ENCODE measurements at places on chromosomes 12 and 14.

DNA sequence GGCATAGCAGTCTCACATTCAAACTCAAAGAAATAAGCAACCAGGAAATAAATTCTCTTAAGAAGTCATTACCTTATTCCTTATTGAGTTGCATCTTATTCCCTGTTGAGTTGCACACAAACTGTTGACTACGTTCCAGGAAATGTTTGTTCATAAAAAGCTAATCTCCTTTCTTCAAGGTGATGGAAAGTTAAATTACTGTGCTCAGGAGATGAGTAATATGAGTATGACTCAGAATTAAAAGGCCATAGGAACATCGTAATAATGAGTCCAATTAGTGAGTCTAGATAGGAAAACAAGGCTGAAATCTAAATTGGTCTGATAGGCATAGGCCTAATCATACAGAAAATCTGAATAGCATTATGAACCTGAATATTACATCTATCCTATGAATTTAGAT lies 203.1 kb downstream of the SLC2A13 start:
- DNase-seq: no peak

DNA sequence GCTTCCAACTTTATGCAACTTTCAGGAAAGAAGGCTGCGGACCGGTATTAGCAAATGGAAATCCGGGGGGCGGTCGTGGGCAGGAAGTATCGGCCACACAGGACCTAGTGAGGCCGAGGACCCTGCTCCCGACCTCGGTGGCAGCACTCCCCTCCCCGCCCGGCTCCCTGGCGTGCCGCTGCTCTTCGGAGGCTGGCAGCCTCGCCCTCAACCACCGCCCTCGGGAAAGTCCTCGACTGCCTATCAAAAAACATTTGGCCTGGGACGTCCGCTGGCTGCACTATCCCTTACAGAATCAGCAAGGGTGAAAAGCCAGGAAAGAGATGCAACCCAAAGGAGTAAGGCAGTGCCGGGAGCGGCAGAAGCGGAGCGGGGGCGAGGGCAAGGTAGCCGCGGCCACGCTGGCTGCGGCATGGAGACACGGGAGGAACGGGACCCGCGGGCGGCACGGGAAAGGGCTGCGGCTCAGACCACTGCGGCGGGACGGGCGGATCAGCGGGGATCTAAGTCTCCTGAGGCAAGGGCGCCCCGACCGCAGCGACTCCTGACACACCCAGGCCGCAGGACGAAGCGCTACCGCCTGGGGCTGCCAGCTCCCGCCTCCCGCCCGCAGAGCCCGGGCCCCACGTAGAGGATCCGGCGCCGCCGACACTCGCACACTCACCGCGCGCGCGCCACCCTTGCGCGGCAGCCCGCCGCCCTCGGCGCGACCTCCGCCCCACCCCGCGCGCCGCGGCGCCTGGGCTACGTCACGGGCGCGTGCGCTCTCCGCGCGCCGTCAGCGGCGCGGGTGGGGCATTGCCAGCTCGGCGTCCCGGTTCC lies at the start of the genes BBOF1 and ENTPD5:
Gene BBOF1 (plus strand): TSS at position 764 of the 822 bp plus-strand sequence. CDS start 130 bp downstream, outside the sequence.
Gene ENTPD5 (minus strand): TSS at position 703 of the 822 bp plus-strand sequence. CDS start 31,186 bp downstream, outside the sequence.
- DNase-seq: peak; percentile 68

GRCh38 chr14:57583396-57583795 lies 89.7 kb upstream of the CCDC198 start:
- DNase-seq: no peak

DNA sequence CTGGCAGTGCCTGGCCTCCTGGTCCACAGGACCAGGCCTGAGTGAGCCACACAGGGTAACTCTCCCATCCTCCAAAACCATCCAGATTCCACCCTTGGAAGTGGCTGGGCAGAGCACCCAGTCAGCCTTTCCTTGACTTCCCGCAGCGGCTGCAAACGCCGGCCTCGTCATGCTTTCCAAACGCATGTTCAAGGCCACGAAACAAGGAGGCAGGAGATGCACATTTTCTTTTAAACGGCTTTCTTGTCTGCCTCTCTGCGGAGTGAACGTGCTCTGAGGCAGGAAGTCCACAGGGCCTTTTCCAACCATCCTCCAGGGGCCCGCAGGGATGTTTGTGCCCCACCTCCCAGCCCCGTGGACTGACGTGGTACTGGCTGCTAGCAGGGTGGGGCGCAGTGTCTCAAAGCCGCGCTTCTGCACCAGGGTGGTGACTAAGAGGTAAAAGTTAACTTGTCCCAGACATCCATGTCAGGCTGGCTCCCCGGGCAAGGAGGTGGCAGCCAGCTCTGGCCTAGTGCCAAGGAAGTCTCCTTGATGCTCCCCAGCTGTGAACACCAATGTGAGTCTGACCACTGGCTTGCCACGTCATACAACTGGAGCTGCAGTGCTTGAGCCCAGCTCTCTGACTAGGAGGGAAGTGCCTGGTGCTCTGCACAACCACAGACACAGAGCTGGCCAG lies 45.0 kb downstream of the KCNA5 start:
- DNase-seq: no peak

GRCh38 chr14:54866588-54866987 lies 36.0 kb downstream of the GCH1 start:
- no peak for DNase-seq
